ENCODE measurements at places on chromosomes 7 and 10.

DNA sequence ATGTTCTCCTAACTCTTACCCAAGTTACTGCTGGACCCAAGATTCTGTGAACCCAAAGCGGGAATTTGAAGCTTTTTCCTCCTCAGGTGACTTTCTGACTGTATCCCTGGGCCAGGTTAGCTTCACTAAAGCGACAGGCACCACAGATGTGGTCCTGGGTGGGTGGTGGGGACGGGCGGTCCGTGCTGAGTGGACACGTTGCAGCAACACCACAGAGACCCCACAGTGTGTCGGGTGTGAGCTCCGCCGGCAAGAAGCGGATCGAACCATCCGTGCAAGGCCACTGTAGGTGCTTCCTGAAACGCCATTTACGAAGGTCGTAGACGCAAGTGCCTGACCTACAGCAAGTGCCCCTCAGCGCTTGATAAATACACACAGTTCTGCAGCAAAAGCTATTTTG, 325.9 kb downstream of the ADARB2 start:
- no peak for DNase-seq

GRCh38 chr7:151769188-151769821, 107.6 kb downstream of the PRKAG2 start:
- no peak for DNase-seq

GRCh38 chr7:103524042-103524907, 78.3 kb upstream of the SLC26A5 start:
- DNase-seq: peak; percentile 8

DNA sequence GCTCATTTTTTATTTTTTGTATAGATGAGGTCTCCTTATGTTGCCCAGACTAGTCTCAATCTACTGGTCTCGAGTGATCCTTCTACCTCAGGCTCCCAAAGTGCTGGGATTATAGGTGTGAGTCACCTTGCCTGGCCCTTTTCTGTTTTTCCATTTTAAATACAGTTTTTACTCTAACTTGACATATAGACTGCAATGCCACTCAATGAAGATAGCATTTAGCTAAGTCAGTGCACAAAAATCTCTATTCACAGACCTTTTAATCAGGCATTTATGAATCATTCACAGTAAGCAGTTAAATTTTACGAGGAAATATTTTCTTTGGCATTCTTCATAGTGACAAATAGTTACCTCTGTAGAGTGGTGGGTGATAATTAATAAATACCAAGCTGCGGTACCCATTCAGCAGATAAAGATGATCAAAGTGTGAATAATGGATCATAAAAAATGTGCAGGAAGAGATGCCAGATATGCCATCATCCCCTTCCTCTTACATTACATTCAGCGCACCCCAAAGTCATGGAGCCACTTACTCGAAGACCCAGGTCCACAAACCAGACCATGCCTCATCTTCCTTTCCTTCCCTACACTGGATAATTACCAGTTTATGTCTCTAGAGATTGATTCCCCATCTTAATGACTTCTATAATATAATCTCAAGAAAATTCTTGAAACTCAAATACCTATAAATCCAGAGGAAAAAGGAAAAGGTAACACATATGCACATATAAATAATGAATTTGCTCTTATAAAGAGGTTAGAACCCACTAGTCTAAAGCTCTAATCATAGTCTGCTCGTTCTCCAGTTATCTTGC, 56.0 kb downstream of the UBE2H start:
- DNase-seq: no peak

- DNase-seq: no peak
These were observed 473.9 kb downstream of the AUTS2 start for GRCh38 chr7:70072220-70072619.

DNA sequence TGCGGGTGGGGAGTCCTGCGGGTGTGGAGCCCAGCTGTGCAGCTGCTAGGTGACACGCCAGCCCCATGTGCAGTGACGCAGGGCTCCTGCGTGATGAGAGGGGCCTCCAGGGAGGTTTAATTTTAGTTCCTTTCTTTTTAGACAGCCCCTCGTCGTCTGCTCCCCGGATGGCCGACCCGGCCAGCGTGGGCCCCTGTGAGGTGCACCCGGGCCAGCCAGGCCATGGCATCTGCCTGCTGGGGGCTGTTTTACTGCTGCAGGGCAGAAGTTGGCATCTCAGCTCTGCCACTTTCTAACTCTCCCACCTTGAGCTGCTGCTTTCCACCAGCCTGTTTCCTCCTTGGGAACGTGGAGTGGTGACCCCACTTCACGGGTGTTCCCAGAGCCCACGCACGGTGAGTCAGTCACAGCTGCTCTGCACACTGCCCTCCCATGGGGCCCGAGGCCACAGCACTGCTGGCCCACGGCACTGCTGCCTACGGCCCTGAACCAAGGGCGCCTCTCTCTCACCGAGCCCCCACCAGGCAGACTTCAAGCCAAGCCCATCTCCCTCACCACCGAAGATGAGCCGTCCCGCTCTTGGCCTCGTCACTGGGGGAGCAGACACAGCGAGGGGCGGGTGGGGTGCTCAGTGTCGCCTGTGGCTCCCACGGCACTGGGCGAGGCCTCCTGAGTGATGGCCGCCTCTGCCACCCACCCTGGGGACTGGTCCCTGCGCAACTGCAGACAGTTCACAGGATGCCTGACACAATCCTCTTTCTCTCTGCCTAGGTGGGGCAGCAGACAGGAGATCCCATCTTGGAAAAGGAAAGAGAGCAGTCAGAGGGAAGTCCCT, 21.3 kb downstream of the CYP2W1 start:
- DNase-seq: no peak

- no peak for DNase-seq
These were observed 3.8 kb upstream of the ANTXRL start for GRCh38 chr10:46282842-46283574.

GRCh38 chr10:31154996-31155395, 123.3 kb upstream of the ZNF438 start:
- DNase-seq: no peak

DNA sequence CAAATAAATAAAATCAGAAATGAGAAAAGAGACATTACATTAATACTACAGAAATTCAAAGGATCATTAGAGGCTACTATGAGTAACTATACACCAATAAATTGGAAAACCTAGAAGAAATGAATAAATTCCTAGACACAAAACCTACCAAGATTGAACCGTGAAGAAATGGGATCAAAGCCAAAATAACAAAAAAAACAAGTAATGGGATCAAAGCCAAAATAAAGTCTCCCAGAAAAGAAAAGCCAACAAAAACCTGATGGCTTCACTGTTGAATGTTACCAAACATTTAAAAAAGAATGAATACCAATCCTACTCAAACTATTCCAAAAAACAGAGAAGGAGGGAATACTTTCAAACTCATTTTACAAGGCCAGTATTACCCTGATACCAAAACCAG, 20.0 kb downstream of the GSDME start:
- no peak for DNase-seq

GRCh38 chr10:11313463-11313862, 295.8 kb downstream of the CELF2 start:
- no peak for DNase-seq

Measured in AG09309 (cell line).